ENCODE measurements at places on chromosomes 16 and 17.

- DNase-seq = no peak
Observed at GRCh38 chr17:17466511-17466910, 10.3 kb upstream of the MED9 start.

- no peak for DNase-seq
Observed at GRCh38 chr16:4593086-4593485, 21.6 kb downstream of the UBALD1 start.

- DNase-seq = no peak
Observed at GRCh38 chr17:48478224-48479013, 48.4 kb upstream of the SKAP1 start.

DNA sequence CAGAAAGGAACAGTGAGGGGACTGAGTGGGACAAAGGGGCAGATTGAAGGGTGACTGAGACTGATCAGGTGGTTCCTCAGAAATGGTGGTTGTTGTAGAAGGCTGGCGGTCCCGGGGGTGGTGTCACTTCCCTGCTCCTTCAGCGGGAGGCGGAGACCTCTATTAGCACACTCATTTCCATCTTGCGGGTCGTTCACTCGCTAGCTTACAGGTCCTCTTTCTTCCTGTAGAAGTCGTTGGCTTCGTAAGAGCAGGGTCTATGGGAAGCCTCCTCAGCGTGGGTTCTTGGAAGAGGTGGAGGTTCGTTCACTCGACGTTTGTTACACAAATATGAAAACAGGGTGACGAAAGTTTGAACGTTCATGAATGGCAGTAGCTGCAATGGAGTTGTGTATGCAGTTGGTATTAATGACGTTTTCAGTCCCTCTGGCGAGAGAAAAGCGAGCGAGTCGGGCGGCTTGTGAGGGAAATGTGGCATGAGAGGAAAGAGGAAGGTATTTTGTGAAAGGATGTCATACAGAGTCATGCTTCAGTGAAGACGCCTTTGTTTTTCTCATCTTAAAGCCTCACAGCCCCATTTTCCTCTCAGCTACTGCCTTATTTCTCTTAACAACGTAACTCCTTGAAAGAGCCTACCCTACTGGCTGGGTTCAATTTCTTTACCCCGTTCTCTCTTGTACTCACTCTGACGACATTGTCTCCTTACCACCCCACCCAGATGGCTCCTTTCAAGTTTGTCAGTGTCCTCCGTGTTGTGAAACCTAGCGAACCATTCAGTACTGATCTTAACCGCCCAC, 667 bp downstream of the EFCAB13 start:
- no peak for DNase-seq

DNA sequence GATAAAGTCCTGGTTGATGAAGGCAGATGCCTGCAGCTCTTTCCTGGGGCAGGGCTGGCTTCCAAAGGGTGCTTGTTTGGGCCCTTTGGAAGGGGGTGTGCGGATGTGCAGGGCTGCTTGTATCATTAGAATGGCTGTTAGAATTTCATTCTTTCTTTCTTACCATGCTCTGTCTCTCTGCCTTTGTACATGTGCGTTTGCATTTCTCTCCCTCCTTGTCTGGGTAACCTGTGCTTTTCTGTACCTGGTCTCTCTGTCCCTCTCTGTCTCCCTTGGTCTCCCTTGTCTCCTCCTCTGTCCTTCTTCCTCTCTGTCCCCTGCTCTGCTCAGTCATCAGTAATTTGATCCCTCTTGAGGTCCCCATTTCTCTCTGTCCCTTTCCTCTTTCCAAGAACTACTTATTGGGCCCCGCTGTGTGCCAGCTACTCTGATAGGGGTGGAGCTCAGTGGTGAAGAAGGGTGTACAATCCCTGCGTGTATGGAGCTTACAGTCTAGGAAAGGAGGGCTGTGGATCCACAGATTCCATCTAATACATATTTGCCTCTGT, 69.3 kb downstream of the PLCG2 start:
- no peak for DNase-seq

- no peak for DNase-seq
Observed at GRCh38 chr17:73591296-73592078, 52.8 kb downstream of the SDK2 start.

GRCh38 chr17:63587770-63588169, 12.9 kb upstream of the TACO1 start:
- no peak for DNase-seq

DNA sequence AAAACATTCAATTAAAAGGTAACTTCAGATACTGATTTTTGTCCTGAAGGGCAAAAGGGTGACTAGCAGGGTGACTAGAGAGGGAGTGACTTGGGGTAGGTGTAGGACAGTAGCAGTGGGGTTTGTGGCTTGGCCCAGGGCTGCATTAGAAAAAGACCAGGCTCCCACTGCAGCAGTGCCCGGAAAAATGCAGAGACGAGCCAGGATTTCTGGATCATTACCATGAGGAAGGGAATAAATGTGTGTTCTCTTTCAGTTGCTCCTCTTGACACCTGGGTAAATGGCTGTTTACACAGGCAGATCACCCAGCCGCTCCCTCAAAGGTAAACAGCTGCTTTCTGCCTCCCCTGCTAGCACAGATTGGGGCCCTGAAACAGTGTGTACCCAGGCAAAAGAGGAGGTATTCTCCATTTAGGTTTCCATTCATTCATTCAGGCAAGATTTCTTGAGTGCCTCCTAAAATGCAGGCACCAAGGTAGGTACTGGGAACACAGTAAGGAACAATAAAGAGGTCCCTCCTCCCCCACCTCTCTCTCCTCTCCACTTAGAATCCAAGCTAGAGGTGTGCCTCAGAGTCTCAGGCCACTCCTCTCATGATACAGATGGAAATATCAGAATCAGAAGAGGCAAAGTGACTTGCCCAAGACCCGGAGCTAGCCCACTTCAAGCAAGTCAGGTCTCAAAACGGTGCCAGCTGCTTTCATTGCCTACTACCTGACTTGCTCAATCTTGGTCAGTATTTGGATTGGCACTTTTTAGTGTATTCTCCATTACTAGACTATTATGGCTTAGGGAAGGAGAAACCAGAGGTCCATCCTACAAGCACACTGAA, 15.2 kb upstream of the TOX3 start:
- no peak for DNase-seq
